ENCODE measurements at places on chromosomes 16 and 17.

DNA sequence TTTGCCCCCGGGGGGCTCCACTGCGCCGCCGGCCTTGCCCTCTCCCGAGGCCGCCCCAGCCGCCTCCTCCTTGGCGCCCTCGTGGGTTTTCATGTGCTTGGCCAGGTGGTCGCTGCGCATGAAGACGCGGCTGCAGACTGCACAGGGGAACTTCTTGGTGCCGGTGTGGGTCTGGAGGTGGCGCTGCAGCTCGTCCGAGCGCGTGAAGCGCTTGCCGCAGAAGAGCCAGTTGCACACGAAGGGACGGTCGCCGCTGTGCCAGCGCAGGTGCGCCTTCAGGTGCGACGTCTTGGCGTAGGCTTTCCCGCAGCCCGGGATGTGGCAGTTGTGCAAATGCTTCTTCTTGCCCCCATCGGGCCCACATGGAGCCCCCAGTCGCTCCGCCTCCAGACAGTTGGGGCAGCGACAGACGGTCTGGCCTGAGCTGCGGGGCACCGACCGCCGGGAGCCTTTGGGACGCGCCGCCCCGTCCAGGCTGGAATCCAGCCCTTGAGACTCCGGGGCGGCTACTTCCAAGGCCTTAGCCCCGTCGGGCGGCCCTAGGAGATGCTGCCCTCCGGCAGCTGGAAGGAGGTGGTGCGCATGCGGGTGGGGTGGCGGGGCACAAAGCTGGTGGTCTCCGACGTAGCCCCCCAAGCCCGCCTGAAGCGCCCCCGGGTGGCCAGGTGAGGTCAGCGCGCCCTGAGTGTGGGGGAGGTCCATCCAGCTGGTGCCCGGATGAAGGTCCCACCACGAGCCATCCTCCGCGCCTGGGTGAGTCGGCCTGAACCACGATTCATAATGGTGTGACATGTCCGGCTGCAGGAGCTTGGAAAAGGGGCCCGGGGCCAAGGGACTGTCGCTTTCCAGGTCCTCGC, 3.4 kb downstream of the SP6 start:
- DNase-seq: peak; percentile 45

- DNase-seq: peak; percentile 39
Measured at GRCh38 chr17:35879773-35880654, at the start of gene CCL5. Gene CCL5 (minus strand): TSS chr17:35880360.

DNA sequence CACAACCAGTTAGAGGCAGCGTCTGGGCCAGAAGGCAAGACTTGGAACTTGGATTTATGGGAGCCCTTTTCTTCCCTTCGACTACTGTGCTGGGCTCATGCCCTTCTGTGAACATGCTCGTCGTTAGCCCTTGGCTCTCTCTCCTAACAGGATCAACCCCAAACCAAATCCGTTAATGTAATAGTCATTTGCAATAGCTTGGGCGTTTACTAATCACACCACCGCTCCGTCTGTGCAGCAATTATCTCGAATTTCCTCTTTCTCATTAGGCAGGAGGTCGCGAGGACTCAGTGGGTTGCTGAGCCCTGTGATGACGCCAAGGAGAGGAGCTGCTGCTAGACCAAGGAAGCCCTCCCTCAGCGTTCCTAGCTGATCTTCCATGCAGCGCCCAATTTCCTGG, 114.7 kb downstream of the ENGASE start:
- DNase-seq: no peak

DNA sequence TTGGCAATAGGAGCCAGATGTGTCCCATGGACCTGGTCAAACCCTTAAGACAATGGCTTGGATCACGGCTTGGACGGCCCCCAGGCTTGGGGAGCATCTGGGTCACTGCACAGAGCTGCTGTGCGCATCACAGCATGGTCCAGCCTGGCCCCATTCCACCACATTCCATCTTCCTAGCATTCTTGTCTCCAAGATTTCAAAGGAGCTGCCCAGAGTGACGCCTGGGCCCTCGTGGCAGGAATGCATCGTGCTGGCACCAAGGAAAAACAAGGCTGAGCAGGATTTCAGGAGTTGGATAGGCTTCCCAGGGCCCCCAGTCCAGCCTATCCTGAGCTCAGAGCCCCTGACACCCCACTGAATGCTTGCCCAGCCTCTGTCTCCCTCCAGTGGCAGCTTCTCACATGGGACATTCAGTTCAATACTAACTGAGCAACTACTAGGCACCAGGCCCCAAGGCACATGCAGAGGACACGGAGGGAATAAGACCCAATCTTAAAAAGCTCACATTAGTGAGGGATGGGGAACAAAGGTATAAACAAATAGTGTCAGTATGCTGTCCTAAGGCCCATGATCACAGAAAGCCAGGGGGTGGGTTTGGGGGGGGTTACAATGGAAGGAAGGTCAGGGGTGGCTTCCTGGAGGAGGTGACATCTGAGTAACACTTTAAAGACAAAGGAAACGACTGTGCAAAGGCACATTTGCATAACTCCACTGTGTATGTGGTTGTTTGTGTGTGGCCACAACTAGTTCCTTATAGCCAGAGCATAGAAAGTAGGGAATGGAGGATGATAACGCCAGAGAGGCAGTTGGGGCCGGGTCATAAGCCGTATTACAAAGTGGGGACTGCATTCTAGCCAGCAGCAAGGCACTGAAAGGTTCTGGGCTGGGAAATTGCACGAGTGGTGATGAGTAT, 34.1 kb downstream of the TK2 start:
- DNase-seq: peak; percentile 49

DNA sequence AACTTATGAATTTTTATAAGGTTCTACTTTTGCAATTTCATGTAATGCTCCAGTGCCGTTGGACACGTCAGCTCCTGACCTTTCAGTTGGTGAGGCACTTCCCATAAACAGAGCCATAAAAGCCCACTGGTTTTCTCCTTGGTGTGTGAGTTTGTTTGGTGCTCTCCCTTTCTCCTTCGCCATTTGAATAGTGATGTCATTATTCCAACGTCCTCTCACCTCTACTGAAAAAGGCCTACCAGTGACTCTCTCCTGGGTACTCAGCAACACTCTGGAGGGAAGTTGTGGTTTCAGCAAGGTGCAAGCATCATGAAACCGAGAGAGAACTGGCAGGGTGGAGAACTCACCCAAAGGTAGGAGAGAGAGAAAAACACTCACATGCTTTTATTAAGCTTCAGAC, 29.6 kb upstream of the HNF1B start:
- peak; percentile 61 for DNase-seq

- peak; percentile 98 for DNase-seq
Measured at GRCh38 chr17:80892019-80892855, 99.4 kb upstream of the CHMP6 start.

DNA sequence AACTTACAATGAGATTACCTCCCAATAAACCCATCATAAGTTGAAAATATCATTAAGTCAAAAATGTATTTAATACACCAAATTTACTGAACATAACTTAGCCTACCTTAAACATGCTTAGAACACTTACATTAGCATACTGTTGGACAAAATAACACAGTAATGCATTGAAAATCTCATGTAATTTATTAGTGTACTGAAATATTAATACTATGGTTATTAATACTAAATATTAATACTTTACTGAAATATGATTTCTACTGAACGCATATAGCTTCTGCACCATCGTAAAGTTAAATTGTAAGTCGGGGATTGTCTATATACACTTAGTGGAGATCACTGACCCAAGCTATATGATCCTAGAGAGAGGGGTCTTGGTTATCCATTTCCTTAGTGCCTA, 4.3 kb downstream of the USP32 start:
- no peak for DNase-seq

GRCh38 chr17:42027961-42028790, 8.3 kb downstream of the NKIRAS2 start:
- no peak for DNase-seq

GRCh38 chr17:15036238-15036637, 228.9 kb downstream of the PMP22 start:
- no peak for DNase-seq

GRCh38 chr16:6267682-6268081, 1065.0 kb upstream of the RBFOX1 start:
- no peak for DNase-seq

GRCh38 chr16:30094541-30095165, 1.4 kb downstream of the YPEL3 start:
- DNase-seq: no peak

DNA sequence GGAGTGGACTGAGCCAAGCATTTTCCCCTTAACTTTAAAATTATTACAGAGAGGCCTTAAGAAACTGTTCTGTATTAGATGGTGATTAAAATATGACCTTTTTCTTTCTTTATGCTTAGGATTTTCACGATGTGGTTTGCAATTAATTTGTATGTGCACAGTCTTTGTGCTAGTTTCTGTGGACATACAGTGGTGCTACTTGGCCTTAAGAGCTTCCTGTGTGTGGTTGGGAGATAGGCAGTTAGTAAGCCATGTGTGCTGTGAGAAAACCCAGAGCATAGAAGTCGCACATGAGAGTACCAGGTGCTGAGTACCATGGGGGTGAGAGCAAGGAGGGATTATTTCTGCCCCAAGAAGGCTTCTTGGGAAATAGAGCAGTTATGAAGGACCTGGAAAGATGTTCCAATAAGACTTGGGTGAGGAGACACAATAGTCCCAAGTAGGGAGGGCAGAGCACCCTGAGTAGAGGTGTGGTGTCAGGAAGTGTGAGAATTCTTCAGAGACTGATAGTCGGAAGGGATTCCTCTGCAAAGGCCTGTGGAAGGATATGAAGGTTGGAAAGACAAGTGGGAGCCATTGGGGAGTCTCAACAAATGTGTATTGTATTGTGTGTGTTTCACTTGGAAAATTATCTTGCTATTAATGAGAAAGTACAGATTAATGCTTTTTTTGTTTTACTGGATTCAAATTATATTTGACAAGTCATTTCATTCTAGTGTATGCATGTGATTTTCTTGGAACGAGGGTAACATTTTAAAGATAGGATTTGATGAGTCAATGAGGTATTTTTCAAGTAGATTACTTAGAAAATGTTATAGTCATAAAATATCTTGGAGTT, 239.9 kb downstream of the PRKCA start:
- DNase-seq: no peak

DNA sequence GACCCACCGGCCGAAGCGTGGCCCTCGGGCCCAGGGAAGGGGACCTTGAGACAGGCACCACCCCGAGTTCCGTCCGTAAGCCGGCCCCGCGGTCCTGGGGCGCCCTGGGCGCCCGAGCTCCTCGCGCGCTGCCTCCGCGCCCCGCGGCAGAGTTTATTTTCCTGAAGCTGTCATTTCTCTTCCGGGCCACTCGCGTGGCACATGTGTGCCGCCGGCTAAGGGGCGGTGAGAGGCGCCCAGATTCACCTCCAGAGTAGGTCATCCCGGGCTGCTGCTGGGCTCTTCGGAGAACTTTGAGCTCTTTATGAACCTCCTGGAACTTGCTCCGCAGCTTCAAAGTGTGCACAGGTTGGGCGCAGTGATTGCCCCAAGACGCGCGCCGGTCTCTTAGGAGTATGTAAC, 489 bp downstream of the ZC3H18 start:
- DNase-seq: peak; percentile 62

GRCh38 chr17:6454495-6455320, 10.5 kb downstream of the PIMREG start:
- no peak for DNase-seq

DNA sequence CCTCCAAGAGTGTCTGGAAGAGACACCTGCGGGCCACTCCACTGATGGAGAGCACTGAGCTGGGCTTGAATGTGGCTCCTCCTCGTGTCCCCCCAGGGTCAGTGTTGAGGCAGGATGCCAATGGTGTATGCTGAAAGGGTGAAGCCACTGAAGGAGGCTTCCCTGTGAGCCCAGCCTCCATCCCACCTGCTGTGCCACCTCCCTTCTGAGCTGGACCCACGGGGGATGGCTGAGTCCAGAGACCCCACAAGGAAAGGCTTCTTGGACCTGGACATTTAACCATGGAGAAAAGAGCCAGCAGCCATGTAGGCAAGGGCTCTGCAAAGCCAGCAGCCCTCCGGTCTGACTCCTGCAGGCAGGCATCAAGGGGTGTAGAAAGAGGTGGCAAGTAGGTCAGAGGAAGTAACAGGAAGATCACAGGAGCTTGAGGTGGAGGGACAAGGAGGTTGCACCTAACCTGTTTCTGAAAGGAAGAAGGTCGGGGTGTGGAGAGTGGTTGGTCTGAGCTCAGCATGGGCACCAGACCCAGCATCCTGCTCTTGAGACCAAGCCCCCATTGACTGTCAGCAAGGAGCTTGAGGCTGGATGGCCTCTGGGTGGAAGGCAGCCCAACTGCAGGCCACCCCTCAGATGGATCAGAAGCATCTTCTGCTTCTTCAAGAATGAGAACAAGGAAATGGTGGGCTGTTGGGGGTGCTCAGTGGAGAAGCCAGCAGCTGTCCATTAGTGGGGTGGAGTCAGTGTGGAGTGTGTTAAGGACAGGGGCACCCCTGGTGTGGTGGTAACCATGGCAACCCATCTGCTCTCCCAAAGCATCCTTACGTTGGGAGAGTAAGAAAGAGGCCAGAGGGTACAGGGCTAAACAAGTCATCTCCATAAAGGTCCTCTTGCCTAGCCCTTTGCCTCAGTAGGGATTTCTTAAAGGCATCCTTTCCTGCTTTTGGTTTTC, 80.7 kb downstream of the PLD6 start:
- DNase-seq: no peak

DNA sequence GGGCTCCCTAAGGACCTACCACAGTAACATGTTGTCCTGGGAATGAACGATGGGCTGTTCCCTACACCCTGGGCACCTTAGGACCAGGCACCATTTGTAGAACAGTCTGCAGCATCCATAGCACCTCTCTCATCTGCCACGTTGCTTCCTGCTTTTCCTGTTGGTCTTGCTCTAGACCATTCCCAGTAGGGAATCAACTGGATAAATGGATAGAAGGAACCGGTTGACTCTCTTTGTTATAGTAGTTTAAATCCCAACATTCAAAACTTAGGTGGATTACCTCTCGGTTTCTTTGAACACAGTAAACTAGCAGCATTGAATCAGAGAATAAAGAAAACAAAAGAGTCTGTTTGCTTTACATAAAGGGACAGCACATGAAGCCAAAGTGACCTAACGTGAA, 159.1 kb downstream of the HS3ST3B1 start:
- DNase-seq: no peak

GRCh38 chr16:79982361-79982760, 381.8 kb upstream of the MAF start:
- no peak for DNase-seq

DNA sequence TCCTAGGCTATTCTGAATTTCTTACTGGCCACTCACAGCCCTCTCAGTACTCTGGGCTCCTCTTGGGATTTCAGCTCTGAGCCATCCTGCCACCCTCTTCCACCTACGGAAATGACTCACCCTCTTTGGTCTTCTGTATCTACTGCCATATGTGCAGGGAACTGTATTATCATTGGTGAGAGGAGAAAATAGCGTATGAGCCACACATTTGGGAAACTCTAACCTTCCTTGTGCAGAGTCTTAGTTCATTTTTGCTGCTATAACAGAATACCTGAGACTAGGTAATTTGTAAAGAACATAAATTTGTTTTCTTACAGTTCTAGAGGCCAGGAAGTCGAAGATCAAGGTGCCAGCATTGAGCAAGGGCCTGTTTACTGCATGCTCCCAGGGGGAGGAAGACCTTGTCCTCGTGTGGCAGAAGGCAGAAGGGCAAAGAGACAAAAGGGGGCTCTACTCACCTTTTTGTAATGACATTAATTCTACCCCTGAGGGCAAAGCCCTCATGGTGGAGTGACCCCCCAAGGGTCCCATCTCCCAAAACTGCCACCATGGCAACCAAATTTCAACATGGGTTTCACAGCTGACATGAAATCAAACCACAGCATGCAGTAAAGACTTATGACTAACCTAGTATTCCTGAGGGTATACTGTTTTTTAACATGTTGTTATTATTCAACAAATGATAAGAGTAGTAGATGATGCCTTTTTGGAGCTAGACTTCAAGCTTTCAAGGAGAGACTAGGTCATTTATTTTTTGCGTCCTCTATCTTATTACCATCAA, 191.8 kb downstream of the PRKCA start:
- peak; percentile 21 for DNase-seq

- DNase-seq: no peak
Measured at GRCh38 chr17:37841232-37841631, 83.0 kb upstream of the TBC1D3K start.

- DNase-seq: no peak
Measured at GRCh38 chr16:11499295-11500089, 87.2 kb downstream of the LITAF start.
